Testis (tissue), 5 donors: ENCODE measurements at places on chromosomes 11 and 22. TPM values are rescaled to one million over a fixed set of nuclear protein-coding genes. Genes with fewer than 3 reads are reported as not detected.

The MRGPRX3 gene
- not detected for total RNA-seq

The RAB36 gene
- 7.5 TPM for total RNA-seq

The ZBTB44 gene
- total RNA-seq = 125 TPM

The MMP3 gene
- not detected for total RNA-seq

The CD6 gene
- total RNA-seq = 1.6 TPM

DNA sequence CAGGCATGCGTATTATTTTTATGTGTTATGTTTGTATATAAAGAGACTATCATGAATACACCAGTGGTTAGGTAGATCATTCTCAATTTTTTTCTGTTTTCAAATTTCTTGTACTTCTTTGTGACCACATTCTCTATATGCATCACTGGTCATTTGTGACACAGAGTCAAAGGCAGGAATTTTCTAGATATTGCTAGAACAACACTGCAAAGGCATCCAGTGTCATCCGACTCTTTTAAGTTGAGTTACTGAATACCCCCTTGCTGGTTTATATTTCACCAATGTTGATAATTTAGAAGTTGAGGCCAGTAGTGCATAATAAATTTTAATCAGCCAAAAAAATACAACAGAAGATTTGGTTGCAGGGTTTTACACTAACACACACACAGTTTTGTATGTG, 351.8 kb downstream of the CASP12 start:
- DNase-seq = no peak

The DNAJC24 gene
- total RNA-seq = 27.2 TPM

GRCh38 chr11:102940714-102941588, 14.6 kb downstream of the MMP13 start:
- DNase-seq = peak; percentile 60

The DSCAML1 gene
- 3.0 TPM for total RNA-seq

DNA sequence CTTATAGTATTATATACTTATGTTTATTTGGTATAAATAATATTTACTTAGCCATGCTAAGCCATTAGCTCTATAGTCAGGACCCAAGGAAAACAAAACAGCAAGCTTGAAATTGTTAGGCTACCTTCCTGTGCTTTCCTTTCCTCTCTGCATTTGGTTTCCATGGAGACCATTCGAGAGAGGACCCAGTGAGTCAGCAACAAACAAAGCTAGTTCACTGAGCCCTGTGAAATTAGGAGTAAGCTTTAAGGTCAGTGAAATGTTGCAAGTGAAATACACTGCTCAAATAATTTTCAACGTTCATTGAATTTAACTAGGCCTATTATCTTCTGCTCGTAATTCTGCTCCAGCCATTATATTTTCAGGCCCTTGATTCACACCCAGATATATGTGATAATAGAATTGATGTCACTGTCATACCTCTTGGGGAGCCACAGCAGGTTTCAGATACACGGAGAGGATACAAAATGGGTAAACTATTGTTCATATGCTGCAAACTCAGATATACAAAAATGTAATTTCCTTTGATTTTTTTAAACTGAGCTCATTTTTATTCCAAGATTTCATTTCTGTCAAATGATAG, 9.1 kb upstream of the OR10D3 start:
- no peak for DNase-seq

The MCAT gene
- total RNA-seq = 43.1 TPM

The CAPRIN1 gene
- 281 TPM for total RNA-seq

- DNase-seq = no peak
Observed at GRCh38 chr11:44424841-44425240, 114.9 kb upstream of the ALX4 start.

DNA sequence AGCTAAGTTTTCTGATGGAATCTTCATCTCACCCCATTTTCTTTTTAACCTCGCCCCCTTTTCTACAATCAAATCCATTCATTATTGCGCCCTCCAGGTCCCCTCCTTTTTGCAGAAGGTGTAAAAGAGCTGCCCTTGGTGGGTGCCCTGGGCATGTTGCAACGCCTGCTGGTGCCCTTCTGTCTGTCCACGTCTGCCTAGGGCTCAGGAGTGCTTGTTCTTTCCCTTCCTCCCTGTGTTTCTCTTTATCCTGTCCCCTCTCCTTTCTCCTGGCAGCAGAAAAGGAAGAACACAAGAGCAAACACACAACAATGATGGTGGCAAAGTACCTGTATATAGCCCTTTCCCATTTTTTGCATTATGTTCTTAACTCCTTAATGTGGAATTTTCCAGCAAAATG, 6.2 kb upstream of the TLCD5 start:
- DNase-seq = no peak

DNA sequence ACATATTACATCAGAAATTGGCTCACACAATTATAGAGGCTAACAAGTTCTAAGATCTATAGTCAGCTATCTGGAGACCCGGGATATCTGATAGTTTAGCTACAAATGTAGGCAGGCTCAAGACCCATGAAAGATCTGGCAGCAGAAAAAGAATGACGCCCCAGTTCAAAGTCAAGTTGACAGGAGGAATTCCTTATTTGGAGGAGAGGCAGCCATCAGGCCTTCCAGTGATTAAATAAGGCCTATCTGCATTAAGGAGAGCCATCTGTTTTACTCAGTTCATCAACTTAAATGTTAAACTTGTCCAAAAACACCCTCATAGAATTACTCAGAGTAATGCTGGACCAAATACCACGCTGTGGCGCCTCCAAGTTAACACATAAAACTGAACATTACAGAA, 1402.6 kb downstream of the FAM181B start:
- no peak for DNase-seq

GRCh38 chr11:2222451-2222850, 47.9 kb downstream of the ASCL2 start:
- peak; percentile 52 for DNase-seq

The DEUP1 gene
- 22.8 TPM for total RNA-seq

The TSPAN32 gene
- total RNA-seq = 1.1 TPM

DNA sequence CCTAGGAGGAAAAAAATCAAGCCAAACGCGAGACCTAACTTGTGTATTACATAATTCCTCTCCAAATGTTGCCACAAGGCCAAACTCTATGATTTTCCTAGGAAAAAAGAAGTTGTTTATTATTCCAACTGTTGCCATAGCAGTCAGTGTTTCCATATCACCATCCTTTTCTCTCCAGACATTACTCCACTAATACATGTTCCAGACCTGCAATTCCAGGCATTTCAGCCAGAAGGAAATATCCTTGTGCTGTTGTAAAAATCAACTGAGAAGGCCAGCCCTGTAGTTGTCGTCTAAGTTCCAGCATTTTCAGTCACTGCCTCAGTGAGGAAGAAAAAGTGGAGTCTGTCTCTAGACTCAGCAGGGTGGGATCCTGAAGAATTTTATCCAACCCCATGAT, 33.1 kb upstream of the PAMR1 start:
- no peak for DNase-seq

The C11orf65 gene
- 22.1 TPM for total RNA-seq

- DNase-seq = no peak
Observed at GRCh38 chr22:46114518-46115387, 35.6 kb upstream of the PPARA start.

The PNPLA5 gene
- not detected for total RNA-seq

The KRTAP5-11 gene
- total RNA-seq = not detected

DNA sequence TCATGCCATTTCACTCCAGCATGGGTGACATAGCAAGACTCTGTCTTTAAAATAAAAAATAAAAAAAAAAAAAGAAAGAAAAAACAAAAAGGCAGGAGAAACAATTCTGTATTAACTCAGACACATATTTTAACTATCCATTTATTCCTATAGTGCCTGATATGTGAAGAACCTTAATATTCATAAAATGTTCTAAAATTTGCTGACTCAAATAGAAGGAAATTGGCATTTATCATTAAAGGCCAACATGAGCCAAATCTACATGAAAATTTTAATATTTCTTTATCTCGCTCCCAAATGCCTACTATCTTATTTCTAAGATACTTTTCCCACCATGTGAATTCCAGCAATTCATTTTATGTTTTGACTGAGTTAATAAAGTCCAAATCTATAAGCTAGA, 18.9 kb downstream of the PITPNB start:
- DNase-seq = no peak

The ABCG4 gene
- total RNA-seq = 5.4 TPM

The MIOX gene
- total RNA-seq = 0.24 TPM

The TSSC4 gene
- total RNA-seq = 95.5 TPM

DNA sequence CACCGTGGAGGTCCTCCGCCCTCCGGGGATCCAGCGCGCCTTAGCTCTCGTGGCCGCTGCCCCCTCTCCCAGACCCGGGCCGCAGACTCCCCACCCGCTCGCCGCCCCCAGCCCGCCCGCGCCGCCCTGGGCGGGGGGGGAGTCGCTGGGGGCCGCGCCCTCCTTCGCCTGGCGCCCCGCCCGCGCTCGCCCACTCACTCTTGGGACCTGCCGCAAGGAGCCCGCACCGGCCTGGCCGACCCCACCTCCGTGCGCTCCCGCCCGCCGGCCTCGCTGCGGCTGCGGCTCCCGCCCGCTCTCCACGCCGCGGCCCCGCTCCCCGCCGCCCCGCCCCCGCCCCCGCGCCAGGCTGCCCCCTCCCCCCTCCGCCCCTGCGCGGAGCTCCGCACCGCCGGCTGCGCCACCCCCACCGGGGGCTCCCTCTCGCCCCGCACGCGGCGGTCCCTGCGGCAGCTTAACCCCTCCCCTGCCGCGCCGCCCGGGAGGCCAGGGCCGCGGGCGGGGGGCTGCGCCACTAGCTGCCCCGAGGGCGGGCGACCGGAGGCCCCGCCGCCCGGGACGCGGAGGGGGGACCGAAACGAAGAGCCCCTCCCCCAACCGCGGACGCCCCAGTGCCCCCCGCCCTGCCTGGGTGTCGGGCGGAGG, 724 bp upstream of the RASGRP2 start:
- no peak for DNase-seq

- no peak for DNase-seq
Observed at GRCh38 chr11:111408789-111409727, 30.0 kb upstream of the POU2AF1 start.

The FAM83F gene
- 41.1 TPM for total RNA-seq
